ENCODE measurements at places on chromosomes 3 and 15.

DNA sequence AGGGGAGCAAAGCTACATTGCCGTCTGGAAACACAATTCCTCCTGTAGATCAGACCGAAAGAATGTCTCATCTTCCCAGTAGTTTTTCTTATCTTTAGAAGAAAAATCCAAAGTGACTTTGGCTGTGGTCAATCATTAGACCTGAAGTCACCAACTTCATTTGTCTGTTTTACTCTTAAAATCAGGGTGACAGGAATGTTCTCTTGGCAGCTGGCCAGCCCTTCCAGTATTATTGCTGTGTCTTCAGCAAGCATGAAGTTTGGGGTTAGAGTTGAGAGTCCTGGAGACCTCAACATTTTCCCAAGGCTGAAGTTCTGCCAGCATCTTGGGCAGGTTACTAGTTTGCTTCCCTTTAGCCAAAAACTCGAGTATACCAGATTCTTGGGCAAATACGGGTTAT is 32.5 kb downstream of the RSL24D1 start:
- no peak for DNase-seq

- no peak for DNase-seq
These were observed 67.6 kb downstream of the CRYGS start for GRCh38 chr3:186476541-186476940.

- DNase-seq: no peak
These were observed 5.5 kb downstream of the PAQR5 start for GRCh38 chr15:69304182-69304545.

- DNase-seq: no peak
These were observed 52.6 kb downstream of the TBC1D2B start for GRCh38 chr15:78024883-78025282.

GRCh38 chr3:158768361-158768787 is 33.5 kb upstream of the MFSD1 start:
- peak; percentile 60 for DNase-seq

- no peak for DNase-seq
These were observed 89.9 kb upstream of the FLNB start for GRCh38 chr3:57918123-57918837.

GRCh38 chr3:85244091-85244490 is 285.3 kb downstream of the CADM2 start:
- DNase-seq: no peak

DNA sequence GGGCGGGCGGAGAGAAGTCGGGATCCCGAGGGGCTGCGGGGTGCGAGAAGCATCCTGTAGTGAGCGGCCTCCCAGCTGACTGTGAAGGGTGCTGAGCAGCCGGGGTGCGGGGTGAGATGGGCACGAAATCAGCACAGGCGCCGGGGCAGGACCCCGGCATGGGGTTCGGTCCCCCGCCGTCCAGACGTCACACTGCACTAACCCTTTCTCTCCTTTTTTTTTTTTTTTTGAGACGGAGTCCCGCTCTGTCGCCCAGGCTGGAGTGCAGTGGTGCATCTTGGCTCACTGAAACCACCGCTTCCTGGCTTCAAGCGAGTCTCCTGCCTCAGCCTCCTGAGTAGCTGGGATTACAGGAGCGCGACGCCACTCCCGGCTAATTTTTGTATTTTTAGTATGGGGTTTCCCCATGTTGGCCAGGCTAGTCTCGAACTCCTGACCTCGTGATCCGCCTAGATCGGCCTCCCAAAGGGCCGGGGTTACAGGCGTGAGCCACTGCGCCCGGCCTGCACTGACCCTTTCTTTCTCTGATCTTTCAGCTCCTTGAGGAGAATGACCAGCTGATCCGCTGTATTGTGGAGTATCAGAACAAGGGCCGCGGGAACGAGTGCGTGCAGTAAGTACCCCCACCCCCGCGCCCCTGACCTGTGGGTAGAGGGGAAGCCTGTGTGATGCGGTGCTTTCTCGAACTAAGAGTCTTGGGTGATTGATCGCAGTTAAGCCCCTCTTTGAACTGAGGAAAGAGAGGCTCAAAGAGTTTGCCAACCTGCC is 513 bp downstream of the SS18L2 start:
- DNase-seq: peak; percentile 31

GRCh38 chr3:132196113-132196512 is 121.1 kb upstream of the ACP3 start:
- DNase-seq: no peak

- DNase-seq: peak; percentile 57
These were observed 1.8 kb downstream of the PLXNB1 start for GRCh38 chr3:48428088-48428571.

GRCh38 chr15:63474810-63475316 is 29.5 kb upstream of the USP3 start:
- no peak for DNase-seq

DNA sequence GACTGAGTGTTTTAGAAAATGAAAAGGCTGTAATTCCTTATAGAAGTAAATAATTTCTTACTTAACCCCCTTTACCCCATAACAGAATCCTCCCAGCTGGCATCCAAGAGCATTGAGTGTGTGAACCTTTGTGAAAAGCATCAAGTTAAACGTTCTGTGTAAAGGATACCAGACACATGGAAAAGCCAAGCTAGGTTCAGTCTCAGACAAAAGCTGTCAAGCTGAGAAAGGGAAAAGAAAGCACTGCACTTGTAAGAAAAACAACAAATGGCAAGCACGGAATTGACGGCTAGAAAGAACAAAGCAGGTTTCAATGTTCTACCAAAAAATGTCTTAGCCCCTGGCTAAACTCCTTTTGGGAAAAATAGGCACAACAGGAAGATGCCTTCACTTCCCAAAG is 176.5 kb downstream of the FHIT start:
- DNase-seq: no peak

- DNase-seq: no peak
These were observed 138.8 kb downstream of the MYLK start for GRCh38 chr3:123745184-123745855.

- DNase-seq: no peak
These were observed 2.8 kb upstream of the CCR3 start for GRCh38 chr3:46239301-46239938.

GRCh38 chr3:187251599-187251998 is 39.9 kb downstream of the MASP1 start:
- no peak for DNase-seq

DNA sequence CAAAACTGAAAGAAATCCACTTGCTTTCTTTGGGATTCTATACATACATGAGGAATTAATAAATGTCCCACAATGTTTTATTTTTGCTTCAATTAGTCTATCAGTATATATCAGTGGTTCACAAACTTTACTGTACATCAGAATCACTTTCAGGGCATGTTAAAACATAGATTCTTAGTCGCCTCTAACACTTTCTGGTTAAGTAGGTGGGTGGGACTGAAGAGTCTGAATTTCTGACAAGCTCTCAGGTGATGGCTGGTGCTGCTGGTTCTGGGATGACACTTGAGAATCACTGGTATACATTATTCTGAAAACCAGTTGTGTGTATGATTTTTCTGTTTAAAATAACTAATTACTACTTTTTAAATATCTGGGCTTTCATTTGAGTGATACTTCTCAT is 393.3 kb downstream of the TBC1D5 start:
- DNase-seq: no peak

DNA sequence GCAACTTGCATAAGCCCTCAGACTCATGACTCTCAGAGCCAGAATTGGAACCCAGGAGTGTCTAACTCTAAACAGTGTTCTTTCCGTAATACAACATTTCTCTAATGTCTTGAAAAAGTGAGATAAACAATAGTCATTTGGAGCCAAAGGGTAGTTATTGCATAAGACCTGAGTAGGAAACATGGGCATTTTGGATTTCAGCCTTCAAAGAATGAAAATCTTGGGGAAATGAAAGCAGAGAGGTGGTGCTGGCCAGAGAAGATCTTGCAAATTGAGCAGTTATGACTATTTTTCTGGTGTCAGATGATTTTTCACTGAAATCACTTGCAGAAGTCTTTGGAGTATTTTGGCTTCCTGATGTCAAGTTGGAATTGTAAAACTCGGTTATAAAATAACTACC is 379.4 kb downstream of the DIPK2A start:
- DNase-seq: no peak

GRCh38 chr15:40242213-40242599 is 3.3 kb downstream of the PAK6 start:
- no peak for DNase-seq

GRCh38 chr3:73292220-73292619 is 230.8 kb downstream of the EBLN2 start:
- DNase-seq: no peak

- DNase-seq: no peak
These were observed 204.3 kb upstream of the GBE1 start for GRCh38 chr3:81965696-81966095.

DNA sequence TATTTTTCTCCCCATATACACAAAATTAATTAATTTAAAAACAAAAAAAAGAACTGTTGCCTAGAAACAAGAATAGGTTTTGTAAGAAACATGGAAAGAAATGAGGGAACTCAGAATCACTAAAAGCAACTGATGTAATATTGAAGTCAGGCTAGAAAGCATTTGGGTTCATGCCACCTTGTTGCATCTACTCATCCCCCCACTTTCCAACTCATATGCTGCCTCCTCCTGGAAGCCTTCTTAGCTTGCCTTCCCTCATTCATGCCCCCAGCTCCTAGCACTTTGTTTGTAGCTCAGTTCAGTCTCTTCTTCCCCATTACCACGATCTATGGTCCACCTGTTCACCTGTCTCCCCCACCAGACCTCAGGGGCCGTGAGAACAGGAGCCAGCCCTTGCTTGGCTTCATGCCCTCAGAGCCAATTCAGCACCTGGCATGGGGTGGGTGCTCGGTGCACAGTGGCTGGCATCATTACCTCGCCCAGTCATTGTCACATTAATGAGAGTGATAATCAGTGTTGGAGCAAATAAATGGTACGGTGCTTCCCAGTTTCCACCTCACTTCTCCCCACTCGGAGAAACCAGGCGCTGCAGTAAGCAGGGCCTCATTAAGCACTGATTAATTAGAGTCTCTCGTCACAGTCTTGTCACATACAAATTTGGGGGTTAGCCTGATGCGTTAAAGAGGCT is 62.4 kb upstream of the SLC6A1 start:
- DNase-seq: no peak

GRCh38 chr3:97822359-97822775 is 556 bp downstream of the CRYBG3 start:
- DNase-seq: peak; percentile 54

- no peak for DNase-seq
These were observed 547.6 kb downstream of the FOXP1 start for GRCh38 chr3:71035886-71036285.

- DNase-seq: no peak
These were observed 251.9 kb upstream of the TGFBR2 start for GRCh38 chr3:30354513-30354912.

- no peak for DNase-seq
These were observed 94.9 kb downstream of the ROBO2 start for GRCh38 chr3:77134769-77135168.

DNA sequence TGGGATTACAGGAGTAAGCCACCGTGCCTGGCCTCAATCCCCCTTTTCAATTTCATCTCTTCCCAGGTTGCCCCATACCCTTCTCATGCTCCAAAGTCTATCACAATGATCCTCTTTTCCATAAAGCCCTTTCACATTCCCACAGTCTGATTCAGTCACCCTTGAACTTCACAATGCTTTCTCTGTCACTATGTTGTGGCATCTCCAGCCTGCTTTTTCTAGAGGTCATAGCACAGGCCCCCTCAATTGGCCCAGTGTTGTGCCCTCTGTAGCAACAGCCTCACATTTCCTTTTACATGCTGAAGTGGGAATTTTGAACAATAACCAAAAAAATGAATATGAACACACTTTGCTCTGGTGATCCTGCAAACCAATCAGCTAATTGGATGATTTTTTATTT is 21.5 kb downstream of the DRD3 start:
- DNase-seq: no peak

DNA sequence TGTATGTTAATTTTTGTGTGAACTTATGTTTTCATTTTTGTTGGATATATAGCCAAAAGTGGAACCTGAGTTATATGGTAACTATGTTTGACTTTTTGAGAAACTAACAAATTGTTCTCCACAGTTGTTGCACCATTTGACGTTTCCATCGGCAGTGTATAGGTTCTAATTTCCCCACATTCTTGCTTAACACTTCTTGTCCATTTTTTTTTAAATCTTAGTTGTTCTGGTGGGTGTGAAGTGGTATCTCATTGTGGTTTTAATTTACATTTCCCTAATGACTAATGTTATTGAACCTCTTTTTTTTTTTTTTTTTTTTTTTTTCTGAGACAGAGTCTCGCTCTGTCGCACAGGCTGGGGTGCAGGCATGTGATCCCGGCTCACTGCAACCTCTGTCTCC is 8.0 kb downstream of the NISCH start:
- DNase-seq: no peak

DNA sequence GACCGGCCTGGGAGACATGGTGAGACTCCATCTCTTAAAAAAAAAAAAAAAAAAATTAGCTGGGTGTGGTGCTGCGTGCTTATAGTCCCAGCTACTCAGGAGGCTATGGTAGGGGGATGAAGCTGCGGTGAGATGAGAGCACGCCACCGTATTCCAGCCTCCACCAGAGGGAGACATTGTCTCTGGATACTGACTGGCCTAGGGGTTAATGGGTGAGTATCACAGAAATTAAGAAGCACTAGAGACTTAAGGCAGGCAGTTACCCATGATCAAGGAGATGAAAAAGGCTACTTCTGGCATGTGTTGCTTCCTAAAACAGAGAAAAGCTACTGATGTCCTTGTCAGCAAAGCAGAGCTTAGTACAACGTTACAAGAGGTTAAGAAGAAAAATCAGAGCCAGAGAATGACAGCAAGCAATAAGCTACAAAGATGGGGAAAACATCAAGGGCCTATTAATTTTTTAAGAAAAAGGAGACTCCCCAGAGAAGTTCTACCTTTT is 8.6 kb downstream of the TFRC start:
- peak; percentile 69 for DNase-seq

DNA sequence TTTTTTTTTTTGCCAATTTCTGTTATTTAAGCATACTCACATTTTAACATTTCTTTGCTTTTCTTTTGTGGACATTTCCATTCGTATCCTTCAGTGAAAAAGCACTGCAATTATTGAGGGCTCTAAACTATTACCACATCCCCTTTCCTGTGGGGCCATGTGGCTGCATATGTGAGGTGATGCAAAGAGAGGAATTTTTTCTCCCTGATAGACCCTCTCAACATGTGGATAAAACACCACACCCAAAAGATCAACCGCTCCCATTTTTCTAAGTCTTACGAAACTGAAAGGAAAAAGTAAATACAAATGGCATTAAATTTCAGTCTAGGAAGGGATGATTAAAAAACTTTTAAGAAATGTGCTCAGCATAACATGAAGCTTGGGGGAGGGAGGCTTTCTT is 68.8 kb downstream of the DNAJC13 start:
- DNase-seq: no peak

DNA sequence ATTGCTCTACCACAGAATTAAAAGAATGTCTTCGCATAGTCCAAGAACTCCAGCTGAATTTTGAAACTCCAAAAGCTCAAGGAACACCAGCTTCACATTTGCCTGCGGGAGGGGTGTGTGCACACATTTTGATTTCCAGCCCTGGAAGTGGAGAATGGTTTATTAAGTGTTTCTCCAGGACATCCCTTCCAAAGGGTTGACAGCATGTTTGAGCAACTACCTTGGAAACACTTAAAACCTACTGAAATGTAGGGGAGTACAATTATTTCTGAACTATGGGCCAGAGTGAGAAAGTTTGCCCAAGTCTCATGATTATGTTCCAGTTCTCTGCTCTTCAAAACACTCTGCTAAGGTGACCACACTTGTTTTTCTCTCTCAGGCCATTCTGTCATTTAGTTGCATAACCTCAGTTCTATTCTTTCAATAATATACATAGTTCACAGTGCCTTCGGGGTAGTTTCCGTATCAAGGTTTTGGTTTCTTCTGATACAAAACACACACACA is 7.9 kb downstream of the ACP3 start:
- DNase-seq: no peak

- no peak for DNase-seq
These were observed 148.9 kb upstream of the ABI3BP start for GRCh38 chr3:101142160-101142559.
